SW 1271 (cell line): ENCODE measurements at places on chromosomes 6 and 20.

DNA sequence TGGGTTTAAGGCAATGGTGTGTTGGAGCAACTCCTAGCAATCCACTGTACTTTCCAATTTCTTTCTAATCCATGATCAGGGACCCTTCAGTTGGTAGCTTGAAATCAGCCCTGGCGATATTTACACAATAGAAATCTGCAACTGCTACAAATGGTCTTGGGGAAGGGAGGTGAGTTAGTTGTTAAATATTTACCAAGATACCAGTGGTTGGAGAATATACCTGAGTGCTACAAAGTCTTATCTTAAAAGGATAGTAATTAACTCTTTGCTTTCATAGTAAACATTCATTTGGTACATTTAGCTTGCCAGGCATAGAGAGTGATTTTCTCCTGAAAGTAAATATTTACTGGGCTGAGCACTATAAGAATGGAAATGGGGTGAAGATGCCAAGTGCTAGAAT is 568.2 kb downstream of the BCKDHB start:
- DNase-seq = no peak

DNA sequence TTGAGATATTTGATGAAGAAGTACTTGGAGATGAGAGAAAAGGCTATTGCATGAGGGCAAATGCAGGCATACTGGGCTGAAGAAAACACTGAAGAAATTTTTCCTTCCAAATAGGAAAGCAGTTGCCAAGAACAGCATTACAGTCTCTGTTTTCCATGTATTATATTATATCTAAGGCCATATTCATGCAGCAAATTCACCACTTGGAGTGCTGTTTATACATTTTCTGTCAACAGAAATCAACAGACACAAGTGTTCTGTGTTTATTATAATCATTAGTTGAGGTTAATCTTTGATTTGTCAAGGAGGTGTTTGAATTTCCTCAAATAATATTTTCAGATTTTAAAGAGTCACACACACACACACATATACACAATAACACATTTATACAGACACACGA is 268.8 kb upstream of the PLCB4 start:
- DNase-seq = no peak

- DNase-seq = no peak
Measured at GRCh38 chr6:106488494-106489370, 128.2 kb downstream of the CRYBG1 start.

DNA sequence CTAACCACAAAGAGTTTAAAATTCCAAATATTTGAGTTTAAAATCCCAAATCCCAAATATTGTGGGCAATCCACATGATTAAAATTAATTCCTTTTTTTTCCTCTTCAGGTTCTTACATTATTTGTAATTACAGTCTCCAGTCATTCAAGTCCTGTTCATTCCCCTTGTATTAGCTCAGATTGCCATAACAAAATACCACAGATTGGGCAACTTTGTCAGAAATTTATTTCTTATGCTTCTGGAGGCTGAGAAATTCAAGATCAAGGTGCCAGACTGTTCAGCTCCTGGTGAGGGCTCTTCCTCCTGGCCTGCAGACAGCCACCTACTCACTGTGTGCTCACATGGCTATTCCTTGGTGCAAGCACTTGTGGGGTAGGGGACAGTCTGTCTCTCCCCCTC is 105.5 kb downstream of the ARMC2 start:
- DNase-seq = no peak

GRCh38 chr20:23214903-23215302 is 128.8 kb upstream of the CD93 start:
- DNase-seq = no peak

DNA sequence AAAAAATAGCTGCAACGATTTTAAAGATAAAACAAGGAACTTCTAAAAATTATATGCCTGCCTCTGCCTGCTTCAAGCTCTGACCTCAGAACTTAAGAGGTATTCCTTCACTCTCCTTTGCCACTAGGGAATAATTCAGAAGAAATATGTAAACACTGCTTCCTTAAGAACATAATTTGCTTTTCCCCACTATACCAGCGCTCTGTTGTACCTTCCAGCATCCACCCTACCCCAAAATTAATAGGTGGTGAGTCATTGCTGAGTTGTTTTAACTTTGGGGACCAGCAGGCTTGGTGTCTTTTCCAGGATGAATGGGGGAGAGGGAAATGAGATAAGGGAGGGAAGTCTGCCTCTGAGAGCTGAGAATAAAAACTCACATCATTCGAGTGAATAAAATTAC is 107.7 kb upstream of the ATXN1 start:
- no peak for DNase-seq

GRCh38 chr6:26270903-26271667 is 93.9 kb upstream of the BTN3A2 start:
- no peak for DNase-seq

DNA sequence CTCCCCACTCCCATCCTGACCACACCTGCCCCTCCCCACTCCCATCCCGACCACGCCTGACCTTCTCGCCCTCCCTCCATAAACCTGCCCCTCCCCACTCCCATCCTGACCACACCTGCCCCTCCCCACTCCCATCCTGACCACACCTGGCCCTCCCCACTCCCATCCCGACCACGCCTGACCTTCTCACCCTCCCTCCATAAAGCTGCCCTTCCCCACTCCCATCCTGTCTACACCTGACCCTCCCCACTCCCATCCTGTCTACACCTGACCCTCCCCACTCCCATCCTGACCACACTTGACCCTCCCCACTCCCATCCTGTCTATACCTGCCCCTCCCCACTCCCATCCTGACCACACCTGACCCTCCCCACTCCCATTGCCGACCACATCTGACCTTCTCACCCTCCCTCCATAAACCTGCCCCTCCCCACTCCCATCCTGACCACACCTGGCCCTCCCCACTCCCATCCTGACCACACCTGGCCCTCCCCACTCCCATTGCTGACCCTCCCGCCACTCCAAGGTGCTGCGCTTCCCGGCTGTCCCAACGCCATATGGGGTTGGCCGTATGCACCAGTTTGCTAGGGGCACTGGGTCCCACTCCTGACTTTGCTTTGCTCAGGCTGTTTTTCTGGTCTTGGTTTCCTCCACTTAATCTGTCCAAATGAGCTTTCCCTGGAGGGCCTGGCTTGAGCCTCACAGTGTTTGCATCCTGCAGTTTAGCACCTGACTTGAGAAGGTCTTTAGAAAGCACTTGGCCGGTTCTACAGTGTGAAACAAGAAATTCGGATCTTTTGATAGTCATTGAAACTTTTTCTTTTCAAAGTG is 2.9 kb downstream of the KIF25 start:
- no peak for DNase-seq

DNA sequence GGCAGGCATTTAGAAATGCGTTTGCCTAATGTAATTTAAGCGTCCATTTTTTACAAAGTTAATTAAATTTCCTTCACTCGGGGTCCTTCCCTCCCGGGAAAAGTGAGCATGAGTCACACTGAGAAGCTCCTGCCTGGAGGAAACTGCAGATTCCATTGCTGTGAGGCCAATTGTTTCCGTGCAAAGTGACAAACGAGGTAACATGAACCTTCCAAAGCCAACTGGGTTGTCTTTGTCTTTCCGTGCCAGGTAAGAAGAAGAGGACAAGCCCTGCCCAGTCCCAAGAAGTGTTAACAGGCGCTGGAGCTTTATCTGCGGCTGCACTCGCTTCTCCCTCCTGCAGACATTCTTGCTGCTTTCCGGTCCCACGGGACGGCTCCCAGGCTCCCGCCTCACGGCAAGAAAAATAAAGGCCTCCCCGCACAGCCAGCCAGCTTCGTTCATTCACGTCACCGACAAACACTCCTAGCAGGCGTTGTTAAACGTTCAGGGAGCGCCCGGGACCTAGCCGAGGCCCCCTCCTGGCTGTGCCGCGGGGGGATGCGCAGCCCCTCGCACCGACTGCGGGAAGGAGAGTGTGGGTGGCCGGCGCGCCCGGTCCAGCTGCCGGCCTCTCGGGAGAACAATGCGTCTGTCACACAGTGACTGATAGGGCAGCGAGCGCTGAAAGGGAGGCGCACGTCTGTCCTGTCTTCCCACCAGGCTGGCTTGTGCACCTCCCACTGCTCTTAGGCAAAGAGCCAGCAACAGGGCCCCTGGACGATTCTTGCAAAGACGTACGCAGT is 61.5 kb upstream of the HDDC2 start:
- no peak for DNase-seq

- DNase-seq = peak; percentile 83
Measured at GRCh38 chr20:39048000-39048696, 86.0 kb downstream of the DHX35 start.

- no peak for DNase-seq
Measured at GRCh38 chr6:167993169-167993568, 4.3 kb upstream of the KIF25 start.

GRCh38 chr6:36525346-36525745 is 21.9 kb downstream of the STK38 start:
- no peak for DNase-seq

DNA sequence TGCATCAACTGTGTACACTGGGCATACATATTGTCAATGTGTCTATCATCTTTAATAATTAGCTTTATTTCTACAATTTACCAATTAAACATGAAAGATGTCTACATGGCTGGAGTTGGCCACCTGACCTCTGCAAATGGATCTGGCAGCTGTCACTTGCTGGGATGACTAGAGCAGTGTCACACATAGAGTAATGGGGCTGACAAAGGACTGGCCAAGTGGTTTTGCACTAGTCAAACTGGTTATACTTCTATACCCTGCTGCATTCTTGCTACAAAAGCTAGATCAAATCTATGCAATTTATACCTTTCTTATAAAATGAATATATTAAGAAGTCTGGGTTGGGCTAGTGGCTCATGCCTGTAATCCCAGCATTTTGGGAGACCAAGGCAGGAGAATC is 99.3 kb downstream of the SESN1 start:
- no peak for DNase-seq

GRCh38 chr20:10662661-10663458 is 10.9 kb downstream of the JAG1 start:
- DNase-seq = no peak

GRCh38 chr6:33987531-33988021 is 158.3 kb downstream of the GRM4 start:
- DNase-seq = no peak

GRCh38 chr6:117906507-117906957 is 532 bp upstream of the SLC35F1 start:
- DNase-seq = no peak

DNA sequence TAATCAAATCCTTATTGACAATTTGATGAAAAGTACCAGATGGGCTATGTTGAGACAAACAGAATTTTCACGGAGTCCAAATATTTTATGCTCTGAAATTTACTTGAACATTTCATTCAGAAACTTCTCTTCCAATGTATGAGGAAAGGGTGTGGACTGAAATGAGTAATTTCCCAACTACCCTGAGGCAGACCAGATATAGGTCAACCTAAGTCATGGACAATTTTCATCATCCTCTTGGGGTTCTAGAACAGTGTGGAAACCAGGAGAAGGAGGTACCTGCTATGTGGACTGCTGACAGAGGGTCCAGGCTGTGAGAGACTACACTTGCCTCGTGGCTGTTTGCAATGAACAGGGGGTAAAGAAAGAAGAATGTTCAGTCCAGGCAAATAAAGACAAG is 323.0 kb downstream of the ESR1 start:
- DNase-seq = no peak

GRCh38 chr6:11771473-11772048 is 7.0 kb downstream of the ADTRP start:
- DNase-seq = no peak

GRCh38 chr6:105250533-105250932 is 70.7 kb upstream of the POPDC3 start:
- DNase-seq = no peak

- DNase-seq = no peak
Measured at GRCh38 chr6:100453701-100454521, 10.8 kb downstream of the SIM1 start.

DNA sequence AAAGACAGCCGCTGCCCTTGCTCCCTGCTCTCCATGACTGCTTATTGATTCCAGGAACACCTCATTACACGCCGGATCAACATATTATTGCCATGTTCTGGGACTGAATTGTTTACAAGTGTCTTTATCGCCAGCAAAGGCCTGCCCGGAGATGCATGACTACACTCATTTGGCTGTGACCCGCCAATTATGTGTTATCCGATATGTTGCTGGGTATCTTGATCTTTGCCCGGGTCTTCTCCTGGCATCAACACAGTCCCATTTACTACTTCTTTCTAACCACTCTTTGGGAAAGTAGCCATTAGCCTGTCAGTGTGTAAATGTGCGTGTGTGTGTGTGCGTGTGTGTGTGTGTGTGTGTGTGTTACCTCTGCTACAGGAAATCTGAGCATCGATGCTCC is 15.4 kb downstream of the LINC00237 start:
- DNase-seq = no peak

GRCh38 chr6:168538892-168539811 is 98.2 kb downstream of the SMOC2 start:
- no peak for DNase-seq

GRCh38 chr6:102474041-102474807 is 1080.7 kb downstream of the GRIK2 start:
- DNase-seq = no peak

- no peak for DNase-seq
Measured at GRCh38 chr6:63745784-63746183, 110.2 kb downstream of the PHF3 start.

- no peak for DNase-seq
Measured at GRCh38 chr6:18101271-18101670, 21.2 kb downstream of the NHLRC1 start.

- no peak for DNase-seq
Measured at GRCh38 chr6:27374824-27375612, 13.5 kb upstream of the ZNF391 start.

GRCh38 chr6:143595251-143596036 is 82.3 kb upstream of the PHACTR2 start:
- no peak for DNase-seq

DNA sequence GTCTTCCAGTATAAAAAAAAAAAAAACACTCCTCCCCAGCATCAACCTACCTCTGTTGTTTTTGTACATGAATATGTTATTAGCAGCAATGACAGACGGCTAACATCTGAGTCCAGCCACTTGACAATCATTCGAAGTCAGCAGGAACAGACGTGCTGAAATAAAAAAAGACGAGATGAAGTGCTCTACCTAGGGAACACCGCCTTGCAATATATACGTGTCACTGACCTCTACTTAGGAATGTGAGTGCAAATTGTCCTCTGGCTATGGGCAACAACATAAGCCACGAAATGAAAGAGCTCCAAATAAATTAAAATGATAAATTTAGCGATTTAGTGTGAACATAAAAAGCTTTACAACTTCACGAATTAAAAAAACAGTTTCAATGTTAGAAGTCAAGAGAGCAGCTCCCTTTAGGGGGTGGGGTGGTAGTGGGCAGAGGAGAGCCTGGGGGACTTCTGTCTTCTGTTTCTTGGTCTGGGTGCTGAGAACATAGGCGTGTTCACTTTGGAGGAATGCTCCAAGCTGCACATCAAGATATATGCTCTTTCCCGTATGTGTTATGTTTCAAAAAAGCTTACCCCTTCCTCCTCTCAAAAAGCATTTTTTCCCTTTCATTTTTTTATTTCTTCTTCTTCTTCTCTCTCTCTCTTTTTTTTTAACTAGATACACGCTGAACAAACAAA is 23.3 kb downstream of the EDN1 start:
- DNase-seq = no peak
